NCI-H345 (cell line): ENCODE measurements at places on chromosomes 5 and 9.

DNA sequence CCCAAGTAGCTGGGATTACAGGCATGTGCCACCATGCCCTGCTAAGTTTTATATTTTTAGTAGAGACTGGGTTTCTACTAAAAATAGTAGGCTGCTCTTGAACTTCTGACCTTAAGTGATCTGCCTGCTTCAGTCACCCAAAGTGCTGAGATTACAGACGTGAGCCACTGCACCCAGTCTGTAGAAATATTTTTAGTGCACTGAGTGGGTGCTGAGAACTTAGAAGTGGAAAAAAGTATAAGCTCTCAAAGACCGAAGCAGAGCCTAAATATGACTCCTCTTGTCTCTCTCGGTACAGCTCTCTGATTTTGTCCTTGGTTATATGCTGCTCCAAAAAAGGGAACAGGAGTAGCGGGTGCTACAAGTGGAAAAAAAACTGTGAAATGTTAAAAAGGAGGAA lies 353.8 kb upstream of the IZUMO3 start:
- peak; percentile 1 for DNase-seq

GRCh38 chr5:14871214-14872069 lies at the start of gene ANKH:
Gene ANKH (minus strand): TSS chr5:14871778. CDS start chr5:14871447, 331 bp downstream.
- DNase-seq = peak; percentile 83

DNA sequence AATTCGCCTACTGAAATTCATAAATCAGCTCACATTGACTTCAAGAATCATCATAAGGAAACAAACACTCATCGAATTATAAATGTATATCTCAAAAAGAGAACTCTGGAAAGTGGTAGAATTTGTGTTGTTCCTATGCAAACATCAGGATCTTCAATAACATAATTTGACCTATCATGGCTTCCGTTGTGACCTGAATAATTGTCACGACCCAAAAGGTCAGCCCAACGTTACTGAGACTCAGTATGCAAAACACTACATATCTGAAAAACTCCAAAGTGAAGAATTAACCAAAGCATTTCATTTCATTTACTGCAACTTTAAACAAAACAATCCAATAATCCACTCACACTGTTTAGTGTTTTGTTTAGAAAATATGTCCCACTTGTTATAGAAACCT lies 1.2 kb downstream of the RAPGEF6 start:
- DNase-seq = no peak

DNA sequence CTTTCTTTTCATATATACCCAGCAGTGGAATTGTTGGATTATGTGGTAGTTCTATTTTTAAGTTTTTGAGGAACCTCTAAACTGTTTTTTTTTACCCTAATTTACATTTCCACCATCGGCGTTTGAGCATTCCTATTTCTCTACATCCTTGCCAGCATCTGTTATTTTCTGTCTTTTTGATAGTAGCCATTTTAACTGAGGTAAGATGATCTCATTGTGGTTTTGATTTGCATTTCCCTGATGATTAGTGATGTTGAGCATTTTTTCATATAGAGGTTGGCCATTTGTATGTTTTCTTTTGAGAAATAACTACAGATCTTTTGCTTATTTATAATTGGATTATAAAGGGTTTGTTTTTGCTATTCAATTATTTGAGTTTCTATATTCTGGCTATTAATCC lies 71.7 kb upstream of the TNC start:
- DNase-seq = no peak

GRCh38 chr5:132557478-132558172 lies 848 bp downstream of the RAD50 start:
- peak; percentile 17 for DNase-seq

- no peak for DNase-seq
These were observed 136.4 kb downstream of the ICE1 start for GRCh38 chr5:5558638-5559527.

DNA sequence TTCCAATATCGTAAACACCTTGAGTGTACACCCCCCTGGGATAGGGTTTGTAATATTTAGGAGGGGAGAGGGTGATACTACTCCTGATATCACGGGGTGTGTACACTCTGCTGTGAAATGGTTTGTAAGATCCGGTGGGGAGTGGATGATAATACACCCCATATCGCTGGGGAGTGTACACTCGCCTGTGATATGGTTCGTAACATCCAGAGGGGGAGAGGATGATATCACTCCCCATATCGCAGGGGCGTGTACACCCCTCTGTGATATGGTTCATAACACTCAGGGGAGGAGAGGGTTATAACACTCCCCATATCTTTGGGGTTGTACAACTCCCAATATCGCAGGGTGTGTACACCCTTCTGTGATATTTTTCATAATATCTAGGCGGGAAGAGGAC lies 33.8 kb upstream of the SLC25A48 start:
- no peak for DNase-seq

- DNase-seq = no peak
These were observed 61.7 kb upstream of the TAF11L2 start for GRCh38 chr5:17436350-17436749.

- DNase-seq = peak; percentile 24
These were observed 58.3 kb upstream of the SEMA6A start for GRCh38 chr5:116632890-116633289.

DNA sequence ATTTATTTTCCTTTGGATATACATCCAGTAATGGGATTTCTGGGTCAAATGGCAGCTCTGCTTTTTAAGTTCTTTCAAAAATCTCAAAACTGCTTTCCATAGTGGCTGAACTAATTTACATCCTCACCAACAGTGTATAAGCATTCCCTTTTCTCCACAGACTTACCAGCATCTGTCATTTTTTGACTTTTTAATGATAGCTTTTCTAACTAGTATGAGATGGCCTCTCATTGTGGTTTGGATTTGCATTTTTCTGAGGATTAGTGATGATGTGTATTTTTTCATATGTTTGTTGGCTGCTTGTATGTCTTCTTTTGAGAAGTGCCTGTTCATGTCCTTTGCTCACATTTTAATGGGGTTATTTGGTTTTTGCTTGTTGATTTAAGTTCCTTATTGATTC lies 90.0 kb upstream of the HMHB1 start:
- DNase-seq = no peak

DNA sequence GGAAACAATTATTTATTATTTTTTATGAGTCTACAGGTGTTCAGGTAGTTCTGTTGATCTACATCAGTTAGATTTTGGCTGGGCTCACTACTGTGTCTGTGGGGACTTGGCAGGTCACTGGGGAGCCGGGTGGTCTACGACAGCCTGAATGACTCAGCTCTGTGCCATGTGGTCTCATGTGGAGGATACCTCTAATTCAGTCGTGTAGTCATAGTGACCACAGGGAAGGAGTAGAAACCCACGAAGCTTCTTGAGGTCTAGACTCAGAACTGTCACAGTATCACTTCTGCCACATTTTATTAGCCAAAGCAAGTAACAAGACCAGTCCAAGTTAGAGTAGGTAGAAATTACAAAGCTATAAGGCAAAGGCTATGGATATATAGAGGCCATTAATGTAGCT lies 64.7 kb upstream of the GRAMD2B start:
- no peak for DNase-seq

DNA sequence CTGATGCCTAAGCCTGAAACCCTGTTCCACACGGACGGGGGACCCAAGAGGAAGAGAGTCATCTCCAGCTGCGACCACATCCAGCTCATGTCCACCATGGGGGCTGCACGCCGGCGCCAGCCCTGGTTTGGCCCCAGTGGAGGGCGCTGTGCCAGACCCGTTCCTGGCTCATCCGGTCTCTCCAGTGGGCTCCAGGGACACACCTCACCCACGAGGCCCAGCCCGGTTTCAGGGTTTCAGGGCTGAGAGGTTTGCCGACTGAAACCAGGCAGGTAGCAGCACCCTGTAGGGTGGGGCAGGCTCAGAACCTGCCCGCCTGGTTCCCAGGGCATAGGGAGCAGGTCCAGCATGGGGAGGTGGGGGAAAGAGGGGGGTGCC lies 71.4 kb upstream of the STXBP1 start:
- no peak for DNase-seq

DNA sequence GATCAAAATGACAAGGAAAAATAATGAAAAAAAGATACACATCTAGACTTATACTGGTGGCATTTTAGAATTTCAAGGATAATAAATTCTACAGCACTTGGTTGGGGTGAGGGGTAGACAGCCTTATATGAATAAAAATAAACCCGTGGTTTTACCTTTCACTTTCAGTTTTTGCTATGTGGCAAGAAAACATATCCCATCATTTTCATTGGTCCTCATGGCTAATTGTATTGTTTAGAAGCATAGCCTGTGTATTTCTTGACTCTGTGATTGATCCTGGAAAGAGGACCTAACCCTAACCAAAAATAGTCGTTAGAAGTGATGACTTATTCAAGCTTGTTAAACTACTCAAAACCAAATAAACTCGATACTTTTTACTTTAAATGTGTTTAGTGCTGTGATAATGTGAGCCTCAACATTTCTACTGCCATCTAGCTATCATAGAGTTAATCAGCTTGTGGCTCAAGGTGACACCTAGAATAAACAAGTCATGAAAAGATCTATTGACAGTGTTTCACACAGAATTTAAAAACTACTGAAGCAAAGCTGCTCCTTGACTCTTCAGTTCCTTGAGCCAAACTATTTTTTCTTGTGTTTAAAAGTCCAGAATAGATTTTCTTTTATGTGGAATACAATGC lies 153.3 kb upstream of the IZUMO3 start:
- DNase-seq = no peak

DNA sequence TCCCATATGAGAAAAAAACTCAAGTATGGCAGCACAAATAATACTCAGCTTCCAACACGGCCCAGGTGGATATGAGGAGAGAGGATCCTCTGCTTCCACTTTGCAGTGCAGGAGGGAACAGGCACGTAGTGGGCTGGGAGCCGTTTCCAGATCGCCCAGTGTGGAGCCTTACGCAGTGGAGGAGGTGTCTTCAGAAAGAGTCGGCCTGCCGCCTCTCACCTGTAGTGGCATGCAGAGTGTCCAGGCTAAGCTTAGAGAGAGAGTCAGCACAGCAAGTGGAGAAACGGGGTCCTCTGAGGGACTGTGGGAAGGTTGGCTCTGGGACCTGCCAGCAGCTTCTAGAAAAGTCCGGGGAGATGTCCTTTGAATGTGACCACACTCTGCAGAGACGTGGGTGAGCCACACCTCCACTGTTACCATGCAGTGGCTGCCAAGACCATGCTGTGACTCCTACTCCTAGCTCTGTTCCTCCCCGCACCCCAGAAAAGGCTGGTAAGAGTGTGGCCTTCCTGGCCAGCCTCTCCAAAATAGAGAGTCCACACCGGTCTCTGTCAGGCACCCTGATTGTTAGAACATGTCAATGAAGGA lies 3.5 kb upstream of the SEMA4D start:
- no peak for DNase-seq

GRCh38 chr5:139662617-139663016 lies 14.5 kb downstream of the CXXC5 start:
- no peak for DNase-seq

- DNase-seq = no peak
These were observed 2.0 kb upstream of the SMIM27 start for GRCh38 chr9:32550150-32550561.

- no peak for DNase-seq
These were observed 166.6 kb downstream of the FSTL4 start for GRCh38 chr5:133445744-133446143.

DNA sequence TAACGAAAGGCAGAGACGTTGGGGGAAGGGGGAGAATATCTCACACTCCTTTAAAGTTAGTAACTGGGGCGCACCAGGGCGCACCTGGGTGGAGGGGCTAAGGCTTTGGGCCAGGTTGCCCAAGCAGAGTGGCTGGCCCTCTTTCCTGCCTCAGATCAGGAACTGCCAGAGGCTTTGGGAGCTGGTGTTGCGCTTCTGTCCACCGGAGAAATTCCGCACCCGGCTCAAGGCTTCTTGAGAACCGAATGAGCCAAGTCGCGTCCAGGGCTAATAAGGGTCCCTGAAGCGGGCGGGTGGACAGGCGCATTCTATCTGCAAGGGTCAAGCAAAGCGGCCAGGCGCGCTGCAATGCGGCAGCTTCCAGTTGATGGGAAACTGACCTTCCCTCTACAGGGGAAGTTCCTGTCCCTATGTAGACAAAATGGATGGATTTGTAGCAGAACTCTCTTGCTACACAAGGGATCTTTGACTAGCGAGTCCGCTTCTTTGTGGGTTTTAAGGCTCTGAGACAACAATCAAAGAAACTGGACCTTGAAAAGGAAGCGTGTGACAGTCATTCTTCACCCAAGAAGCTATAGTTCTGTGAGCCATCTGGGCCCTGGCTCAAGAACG lies 5.5 kb downstream of the PAX5 start:
- no peak for DNase-seq

GRCh38 chr5:120528609-120529008 lies 64.5 kb downstream of the PRR16 start:
- no peak for DNase-seq

DNA sequence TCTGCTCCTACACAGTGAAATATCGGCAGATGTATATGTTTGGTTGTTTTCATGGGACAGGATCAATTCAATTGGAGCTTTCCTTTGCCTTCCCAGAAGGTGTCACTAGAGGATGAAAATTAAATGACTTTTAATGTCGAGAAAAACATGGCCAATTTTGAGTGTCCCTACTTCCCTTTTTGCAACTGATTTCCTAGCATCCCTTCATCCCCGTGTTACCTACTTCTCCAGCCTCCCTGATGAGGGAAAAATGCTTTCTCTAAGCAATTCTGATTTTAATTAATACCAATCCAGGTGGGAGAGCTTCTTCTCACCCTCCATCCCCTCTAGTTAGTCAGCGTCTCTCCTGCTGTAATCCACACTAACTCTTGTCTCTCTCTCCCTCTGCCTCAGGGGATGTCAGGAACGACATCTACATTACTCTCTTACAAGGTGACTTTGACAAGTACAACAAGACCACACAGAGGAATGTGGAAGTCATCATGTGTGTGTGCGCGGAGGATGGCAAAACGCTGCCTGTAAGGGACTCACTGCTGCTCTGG lies 64.9 kb downstream of the DOCK2 start:
- DNase-seq = peak; percentile 28

DNA sequence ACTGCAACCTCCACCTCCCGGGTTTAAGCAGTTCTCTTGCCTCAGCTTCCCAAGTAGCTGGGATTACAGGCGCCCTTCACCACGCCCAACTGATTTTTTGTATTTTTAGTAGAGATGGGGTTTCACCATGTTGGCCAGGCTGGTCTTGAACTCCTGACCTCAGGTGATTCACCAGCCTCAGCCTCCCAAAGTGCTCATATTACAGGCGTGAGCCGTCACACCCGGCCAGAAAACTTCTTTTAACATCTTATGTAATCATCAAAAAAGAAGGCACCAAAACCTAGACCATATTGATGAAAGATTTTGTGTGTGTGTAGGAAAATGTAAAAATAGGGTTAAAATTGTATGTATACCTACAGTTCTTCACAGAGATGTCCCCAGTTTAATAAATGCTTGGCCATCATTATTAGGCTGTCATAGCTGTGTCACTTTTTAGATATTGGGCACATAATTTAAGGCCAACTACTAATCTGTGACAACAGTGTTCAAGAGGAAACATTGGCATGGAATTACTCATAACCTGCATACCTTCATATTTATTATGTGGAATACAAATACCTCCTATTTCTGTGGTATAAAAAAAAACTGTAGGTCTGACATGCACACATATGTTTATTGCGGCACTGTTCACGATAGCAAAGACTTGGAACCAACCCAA lies 44.4 kb downstream of the RAD50 start:
- DNase-seq = no peak

- no peak for DNase-seq
These were observed 276.6 kb upstream of the VLDLR start for GRCh38 chr9:2345013-2345412.

- DNase-seq = peak; percentile 33
These were observed 27.1 kb upstream of the BASP1 start for GRCh38 chr5:17190242-17190778.
